ENCODE measurements at places on chromosomes 3 and 15.
A peak's percentile ranks its signal among the peaks of the same experiment; 100 is the strongest.

- peak; percentile 15 for DNase-seq
Observed at GRCh38 chr15:68983961-68984481, 30.5 kb upstream of the NOX5 start.

GRCh38 chr3:126078866-126079265 is 5.1 kb downstream of the SLC41A3 start:
- no peak for DNase-seq

GRCh38 chr3:112685420-112685819 is 44.5 kb upstream of the CCDC80 start:
- no peak for DNase-seq

- no peak for DNase-seq
Observed at GRCh38 chr15:52483707-52484106, 45.0 kb downstream of the MYO5A start.

All from trophoblast cell (in vitro differentiated cells and primary cell).